ENCODE measurements at places on chromosomes 12 and 14.

DNA sequence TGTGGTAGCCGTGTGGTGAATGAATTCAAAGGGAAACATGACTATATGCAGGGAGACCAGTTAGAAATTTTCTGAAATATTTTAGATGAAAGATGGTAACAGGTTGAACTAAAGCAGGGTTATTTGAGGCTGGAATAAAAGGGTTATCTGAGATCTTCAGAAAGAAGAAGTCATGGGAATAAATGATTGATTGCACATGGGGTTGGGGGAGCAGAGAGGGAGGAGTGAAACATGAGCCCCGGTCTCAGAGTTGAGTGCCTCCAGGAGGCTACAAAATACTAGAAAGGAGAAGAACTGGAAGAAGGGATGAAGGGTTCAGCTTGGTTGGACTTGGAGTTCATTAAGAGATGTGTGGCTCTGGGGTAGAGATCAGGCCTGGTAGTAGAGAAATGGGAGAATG lies 16.3 kb upstream of the FGF23 start:
- H3K4me1 ChIP-seq, result no peaks in the 10 kb centered on the region
- H3K27me3 ChIP-seq, result no peaks in the 10 kb centered on the region
- H3K36me3 ChIP-seq, result no peaks in the 10 kb centered on the region
- DNase-seq, result no peak
- no peak overlapping the region for H3K4me3 ChIP-seq

DNA sequence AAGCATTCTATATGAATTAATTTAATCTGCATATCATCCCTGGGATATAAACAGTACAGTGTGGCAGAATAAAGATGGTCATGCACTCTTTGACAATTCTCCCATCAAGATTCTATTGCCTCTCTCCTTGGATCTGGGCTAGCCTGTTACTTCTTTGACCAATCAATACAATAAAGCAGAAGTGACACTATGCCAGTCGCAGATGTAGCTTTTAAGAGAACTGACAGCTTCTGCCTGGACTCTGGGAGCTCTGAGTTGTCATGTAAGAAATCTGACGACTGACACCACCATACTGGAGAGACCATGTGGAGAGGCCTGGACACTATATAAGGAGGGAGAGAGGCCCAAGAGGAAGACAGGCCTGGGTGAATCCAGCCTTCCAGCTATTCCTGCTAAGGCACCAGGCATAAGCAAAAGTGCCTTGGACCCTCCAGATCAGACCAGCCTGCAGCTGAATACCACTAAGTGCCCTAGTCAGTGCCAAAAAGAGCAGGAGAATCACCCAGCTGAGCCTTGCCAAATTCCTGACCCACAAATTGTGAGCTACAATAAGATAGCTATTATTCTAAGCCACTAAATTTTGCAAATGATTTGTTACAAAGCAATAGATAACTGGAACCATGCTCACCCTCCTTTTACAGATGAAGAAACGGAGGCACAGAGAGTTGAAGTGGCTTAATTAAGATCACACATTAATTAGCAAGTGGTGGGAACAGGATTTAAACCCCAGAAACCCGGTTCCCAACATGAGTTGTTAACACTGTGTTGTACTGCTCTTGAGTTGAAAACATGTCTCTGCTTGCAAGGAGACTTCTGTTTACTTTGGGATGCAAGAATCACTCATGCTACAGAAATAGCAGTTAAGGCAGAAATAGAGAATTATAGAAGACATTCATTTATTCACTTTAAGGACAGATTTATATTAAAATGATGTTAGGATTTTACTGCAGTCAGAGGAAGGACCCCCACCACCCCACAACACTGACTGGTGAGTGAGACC lies 84.6 kb downstream of the RIN3 start:
- H3K36me3 ChIP-seq, result peaks cover 1% of the 10 kb centered on the region
- no peaks in the 10 kb centered on the region for H3K27me3 ChIP-seq
- H3K4me1 ChIP-seq, result no peaks in the 10 kb centered on the region
- no peak for DNase-seq

- DNase-seq, result no peak
- H3K27ac ChIP-seq, result no peak overlapping the region
- no peaks in the 10 kb centered on the region for H3K27me3 ChIP-seq
- H3K36me3 ChIP-seq, result no peaks in the 10 kb centered on the region
Observed at GRCh38 chr12:607541-608001, 55.7 kb downstream of the NINJ2 start.

DNA sequence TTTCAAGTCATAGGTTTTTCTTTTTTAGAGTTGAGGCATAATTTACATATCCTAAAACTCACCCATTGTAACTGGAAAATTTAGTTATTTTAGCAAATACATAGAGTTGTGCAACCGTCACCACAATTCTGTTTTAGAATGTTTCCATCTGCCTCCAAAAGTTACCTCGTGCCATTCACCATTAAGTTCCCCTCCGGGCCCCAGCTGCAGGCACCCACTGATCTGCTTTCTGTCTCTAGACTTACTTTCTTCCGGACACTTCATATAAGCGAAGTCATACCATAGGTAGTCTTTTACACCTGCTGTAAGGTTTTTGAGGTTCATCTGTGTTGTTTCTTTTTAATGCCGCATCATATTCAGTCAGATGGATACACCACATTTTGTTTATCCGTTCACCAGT lies 28.7 kb downstream of the PPP2R5C start:
- H3K27me3 ChIP-seq, result no peaks in the 10 kb centered on the region
- H3K27ac ChIP-seq, result no peak overlapping the region
- H3K4me1 ChIP-seq, result peaks cover 5% of the 10 kb centered on the region
- DNase-seq, result no peak

DNA sequence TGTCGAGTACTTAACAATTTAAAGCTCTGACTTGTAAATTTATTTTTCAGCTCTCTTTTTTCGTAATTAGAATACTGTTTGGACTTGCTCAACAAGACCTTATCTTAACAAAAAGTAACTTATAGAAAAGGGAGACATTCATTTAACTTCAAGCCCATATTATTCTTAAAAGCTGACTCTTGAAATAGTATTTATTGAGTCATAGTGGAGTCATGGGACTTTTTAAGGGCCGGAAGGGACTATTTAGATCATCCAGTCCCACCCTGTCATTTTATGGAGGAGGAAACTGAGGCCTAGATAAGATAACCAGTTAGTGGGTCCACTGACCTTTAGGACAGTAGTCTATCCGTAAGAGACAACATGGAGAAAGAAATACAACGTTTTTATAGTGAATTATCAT lies 1.5 kb downstream of the RAP1B start:
- DNase-seq, result no peak
- H3K4me1 ChIP-seq, result peaks cover 49% of the 10 kb centered on the region

DNA sequence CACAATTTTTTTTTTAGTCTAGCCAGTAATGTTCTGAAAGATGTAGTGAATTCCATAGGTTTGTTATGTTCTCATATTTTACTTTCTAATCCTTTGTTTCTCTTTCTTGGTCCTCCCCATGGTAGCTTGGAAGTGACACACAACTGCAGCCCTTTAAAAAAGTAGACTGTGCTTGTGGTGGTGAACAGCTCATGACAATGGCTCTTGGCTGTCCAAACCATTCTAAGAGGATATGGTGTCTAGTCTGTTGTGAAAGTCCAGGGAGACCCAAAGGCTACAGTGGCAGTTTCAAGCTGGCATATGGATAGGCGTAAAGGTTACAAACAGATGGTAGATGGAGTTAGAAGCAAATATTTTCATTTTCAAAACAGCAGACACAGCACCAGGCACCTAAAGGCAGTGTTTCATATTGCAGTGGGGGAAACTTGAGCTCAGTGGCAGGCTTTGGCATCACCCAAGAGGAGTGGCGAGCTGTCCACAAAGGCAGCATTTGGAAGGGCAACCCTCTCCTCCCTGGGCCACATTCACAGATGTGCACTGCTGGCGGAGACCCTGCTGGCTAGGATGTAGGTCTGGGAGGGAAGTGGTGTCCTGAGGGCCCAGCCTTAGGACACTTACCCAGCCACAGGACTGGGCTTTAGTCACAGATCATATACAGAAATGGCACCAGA lies 102.1 kb downstream of the DYRK2 start:
- no peaks in the 10 kb centered on the region for H3K36me3 ChIP-seq
- peaks cover 2% of the 10 kb centered on the region for H3K27me3 ChIP-seq
- no peak overlapping the region for H3K27ac ChIP-seq
- peaks cover 9% of the 10 kb centered on the region for H3K4me1 ChIP-seq
- DNase-seq, result no peak
- H3K4me3 ChIP-seq, result no peak overlapping the region

Data from B cell (primary cell).